ENCODE measurements at places on chromosomes 7 and 10. TPM values are rescaled to one million over a fixed set of nuclear protein-coding genes. Genes with fewer than 3 reads are reported as not detected.

DNA sequence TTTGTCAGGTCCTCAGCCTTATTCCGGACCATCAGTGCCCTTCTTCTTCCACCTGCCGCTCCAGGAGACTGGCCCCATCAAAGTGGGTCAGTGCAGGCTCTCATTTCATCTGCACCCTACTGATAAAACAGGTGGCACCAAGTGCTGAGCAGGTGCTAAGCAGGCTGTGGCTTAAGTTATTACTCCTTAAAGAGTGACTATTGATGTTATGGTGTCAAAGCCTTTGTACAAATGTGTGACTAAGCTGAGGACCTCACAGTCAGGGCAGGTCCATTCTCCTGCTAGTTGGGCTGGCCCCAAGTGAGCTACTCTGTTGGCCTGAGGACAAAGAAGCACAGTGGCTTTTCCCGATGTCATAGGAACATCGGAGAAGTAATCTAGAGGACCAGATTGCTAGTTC is 11.2 kb upstream of the CALD1 start:
- DNase-seq, result no peak

- no peak for DNase-seq
Observed at GRCh38 chr10:11086177-11086840, 68.6 kb downstream of the CELF2 start.

DNA sequence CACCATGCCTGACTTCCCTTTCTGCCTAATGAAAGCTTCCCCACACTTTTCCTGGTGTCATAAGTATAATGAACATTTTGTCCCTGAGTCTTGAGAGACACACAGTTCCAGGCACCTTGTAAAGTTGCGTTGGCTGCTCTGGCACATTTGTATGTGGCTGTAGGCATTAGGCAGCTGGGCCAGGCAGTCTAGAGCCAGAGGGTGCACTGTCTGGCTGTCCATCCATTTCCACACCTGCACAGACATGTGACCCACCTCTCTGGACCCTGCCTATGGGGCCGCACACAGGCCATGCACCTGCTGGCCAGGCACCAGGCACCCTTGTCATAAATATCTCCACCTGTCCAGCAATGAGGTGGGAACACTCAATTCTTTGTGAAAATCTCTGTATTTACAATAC is 54.7 kb upstream of the ANTXRL start:
- DNase-seq, result peak; percentile 1

- no peak for DNase-seq
Observed at GRCh38 chr10:126569513-126570244, 100.8 kb downstream of the C10orf90 start.

Gene CRTAC1
- not detected for total RNA-seq

GRCh38 chr7:100155553-100156317 is 2.8 kb downstream of the TRAPPC14 start:
- DNase-seq, result no peak

- DNase-seq, result no peak
Observed at GRCh38 chr7:40721342-40721949, 586.6 kb downstream of the SUGCT start.
